ENCODE measurements at places on chromosomes 11 and 22.

GRCh38 chr11:86676533-86677154 is 4.2 kb upstream of the ME3 start:
- DNase-seq, result no peak

GRCh38 chr11:63916837-63917691 is at the start of gene RCOR2:
TSS of gene RCOR2 (minus strand) at chr11:63917164. CDS start at chr11:63916456, 708 bp downstream.
- peak; percentile 84 for DNase-seq

DNA sequence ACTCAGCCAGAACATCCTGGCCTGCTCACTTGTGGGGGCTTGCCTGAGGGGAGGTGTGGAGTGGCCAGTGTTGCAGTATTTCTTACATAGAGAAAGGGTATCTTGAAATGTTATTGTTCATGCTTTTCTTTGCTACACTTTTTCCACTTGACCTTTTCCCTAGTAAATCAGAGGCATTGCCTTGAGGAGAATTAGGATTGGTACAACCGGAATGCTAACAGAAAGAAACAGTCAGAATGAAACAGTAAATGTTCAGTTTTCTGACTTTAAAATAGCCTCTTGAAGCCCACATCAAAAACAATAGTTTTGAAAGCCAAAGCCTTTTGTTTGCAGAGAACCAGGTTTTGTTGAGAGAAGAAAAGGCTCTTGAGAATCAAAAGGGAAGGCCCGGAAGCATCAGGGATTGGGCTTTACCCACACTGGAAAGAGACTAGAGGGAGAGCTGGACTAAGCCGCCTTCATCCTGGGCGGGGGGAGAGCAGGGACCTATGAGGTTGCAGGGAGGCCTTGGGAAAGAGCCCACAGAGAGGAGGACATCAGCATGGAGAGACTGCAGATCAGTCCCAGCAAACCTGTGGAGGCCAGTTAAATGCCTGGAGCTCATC is 12.4 kb downstream of the ADM start:
- no peak for DNase-seq

GRCh38 chr22:46504584-46504983 is 32.8 kb downstream of the CELSR1 start:
- DNase-seq, result no peak

GRCh38 chr11:59261150-59261549 is 48.4 kb upstream of the MPEG1 start:
- no peak for DNase-seq

DNA sequence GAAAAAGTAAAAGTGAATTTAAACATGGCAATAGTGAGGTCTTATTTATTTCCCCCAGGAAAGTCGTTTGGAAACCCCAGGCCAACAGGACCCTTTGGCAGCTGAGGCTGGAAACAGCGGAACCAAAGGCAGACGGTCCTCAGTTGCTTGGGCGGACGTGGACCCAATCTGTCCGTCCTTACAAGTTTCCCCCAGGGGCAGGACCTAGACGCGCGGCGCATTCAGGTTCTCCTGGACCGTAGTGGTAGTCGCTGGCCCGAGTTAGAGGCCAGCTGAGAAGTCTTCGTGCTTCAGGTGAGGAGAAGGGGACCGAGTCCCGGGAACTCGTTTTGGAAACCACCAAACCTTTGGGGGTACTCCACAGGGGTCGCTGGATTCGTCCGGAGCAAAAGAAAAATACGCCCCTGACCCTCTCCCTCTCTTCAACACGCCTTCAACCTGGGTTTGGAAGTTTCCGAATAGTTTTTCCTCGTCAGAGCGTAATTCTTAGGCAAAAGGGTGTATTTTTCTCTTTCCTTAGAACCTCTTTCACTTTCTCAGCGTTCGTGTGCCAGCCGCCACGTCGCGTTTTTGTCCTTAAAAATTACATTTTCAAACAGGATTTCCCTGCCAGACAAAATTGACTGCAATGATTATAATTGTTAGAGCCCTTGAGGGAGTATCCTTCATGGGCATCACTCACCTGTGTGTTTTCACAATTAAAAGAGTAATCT is 2.1 kb downstream of the METTL15 start:
- peak; percentile 90 for DNase-seq

DNA sequence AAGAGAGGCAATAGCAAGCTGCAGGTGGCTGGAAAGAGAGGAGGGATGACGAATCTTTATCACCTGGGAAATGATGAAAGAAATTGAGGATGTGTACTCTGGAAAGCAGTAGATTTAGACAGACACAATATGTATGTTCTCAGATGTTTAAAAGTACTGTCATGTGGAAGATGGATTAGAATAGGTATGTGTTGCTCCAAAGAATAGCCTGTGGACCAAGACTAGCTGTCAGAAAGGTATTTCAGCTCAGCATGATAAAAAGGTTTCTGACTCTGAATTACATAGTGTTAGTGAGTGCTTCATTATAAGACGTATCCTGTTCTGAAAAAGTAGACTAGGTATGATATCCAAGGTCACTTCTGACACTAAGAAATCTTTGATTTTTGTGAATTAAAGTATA is 322.4 kb downstream of the CNTN5 start:
- DNase-seq, result no peak

GRCh38 chr11:75548595-75549272 is 13.3 kb upstream of the SERPINH1 start:
- no peak for DNase-seq

- no peak for DNase-seq
Measured at GRCh38 chr11:91686700-91687099, 537.9 kb upstream of the FAT3 start.

- DNase-seq, result no peak
Measured at GRCh38 chr11:68380786-68381622, 68.6 kb downstream of the LRP5 start.

- DNase-seq, result no peak
Measured at GRCh38 chr11:92264350-92264749, 39.7 kb downstream of the FAT3 start.

GRCh38 chr11:37907436-37908218 is 1309.6 kb upstream of the RAG2 start:
- DNase-seq, result no peak

GRCh38 chr11:76891285-76891684 is 30.6 kb downstream of the ACER3 start:
- DNase-seq, result no peak

DNA sequence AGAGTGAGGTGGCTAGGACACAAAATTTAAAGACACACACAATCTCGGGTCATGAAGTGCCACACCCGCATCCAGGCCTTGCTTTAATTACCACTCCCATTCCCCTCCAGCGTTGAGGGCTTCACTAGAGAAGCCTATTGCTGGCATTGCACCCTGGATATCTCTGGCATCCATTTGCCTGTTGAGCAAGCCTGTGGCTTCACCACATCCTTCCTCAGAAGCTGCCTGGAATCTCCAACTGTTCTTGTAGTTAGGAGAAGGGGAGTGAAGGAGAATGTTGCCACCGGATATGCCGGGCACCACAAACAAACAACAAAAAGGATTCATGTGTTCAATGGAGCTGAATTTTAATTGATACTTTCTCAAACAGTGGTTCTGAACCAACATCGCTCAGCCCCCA is 34.4 kb upstream of the RCN1 start:
- DNase-seq, result no peak

DNA sequence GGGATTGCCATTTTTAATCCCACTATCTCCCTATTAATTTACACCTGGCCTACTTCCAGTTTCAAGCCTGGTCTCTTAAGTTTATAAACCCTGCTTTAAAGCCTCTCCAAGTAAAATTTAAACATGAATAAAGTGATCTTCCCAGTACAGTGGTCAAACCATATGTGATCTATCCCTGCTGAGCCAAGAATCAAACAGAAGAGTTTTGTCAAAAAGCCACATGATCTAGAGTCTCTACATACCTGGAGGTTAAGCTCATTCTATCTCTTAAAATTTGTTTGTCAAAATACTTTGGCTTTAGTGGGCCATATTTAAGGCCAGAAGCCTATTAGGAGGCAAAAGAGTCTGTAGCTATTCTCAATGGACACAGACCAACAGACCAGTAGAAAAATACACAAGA is 42.9 kb upstream of the DDI1 start:
- DNase-seq, result no peak

- DNase-seq, result no peak
Measured at GRCh38 chr11:104645261-104646222, 252.7 kb downstream of the CASP12 start.

DNA sequence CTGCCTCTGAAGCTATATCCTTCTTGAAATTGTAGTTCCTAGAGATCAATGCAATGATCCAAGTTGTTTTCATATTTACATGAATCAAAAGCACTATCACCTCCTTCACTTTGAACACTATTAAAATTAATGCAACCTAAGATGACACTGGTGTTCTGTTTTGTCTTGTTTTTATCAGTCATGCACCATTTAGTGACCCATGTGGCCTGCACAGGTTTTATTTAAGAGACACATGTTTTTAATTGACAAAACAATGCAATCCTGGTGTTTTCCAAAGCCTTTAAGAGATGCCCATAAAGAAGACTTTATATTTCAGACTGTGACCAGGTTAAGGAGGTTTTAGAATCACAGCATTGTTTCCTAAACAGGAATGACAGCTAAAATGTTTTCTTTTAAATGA is 177.5 kb downstream of the FAM181B start:
- no peak for DNase-seq

GRCh38 chr22:30720263-30720837 is 25.7 kb downstream of the OSBP2 start:
- no peak for DNase-seq

DNA sequence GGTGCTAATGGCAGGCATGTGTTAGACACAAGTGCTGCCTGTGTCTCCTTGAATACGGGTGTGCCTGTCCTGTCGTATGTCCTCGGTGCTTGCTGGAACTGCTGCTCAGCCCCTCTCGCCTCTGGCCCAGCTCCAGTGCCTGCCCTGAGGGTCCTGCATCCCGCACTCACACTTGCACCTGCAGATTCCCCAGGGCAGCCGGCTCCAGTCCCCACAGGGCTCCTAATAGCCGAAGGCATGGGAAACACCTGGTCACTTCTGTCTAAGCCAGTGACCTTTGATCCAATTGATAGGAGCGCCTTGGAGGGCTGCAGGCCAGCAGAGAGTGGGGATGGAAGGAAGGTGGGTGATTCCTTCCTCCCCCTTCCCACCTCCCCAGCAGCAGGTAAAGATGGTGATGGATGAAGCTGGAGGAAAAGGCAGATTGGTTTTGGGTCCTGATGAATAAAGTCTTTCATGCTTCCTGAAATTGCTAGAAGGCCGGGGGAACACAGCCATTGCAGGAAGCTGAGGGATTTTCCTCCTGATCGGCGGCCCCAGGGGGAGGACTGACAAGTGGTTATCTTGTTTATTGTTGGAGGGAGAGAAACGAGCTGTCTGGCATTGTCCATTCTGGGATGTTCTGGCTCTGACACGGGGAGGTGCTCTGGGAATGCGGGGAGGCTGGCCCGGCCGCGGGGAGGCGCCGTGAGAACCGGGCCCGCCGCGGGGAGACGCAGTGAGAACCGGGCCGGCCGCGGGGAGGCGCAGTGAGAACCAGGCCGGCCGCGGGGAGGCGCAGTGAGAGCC is 110.9 kb upstream of the B3GAT1 start:
- peak; percentile 39 for DNase-seq

DNA sequence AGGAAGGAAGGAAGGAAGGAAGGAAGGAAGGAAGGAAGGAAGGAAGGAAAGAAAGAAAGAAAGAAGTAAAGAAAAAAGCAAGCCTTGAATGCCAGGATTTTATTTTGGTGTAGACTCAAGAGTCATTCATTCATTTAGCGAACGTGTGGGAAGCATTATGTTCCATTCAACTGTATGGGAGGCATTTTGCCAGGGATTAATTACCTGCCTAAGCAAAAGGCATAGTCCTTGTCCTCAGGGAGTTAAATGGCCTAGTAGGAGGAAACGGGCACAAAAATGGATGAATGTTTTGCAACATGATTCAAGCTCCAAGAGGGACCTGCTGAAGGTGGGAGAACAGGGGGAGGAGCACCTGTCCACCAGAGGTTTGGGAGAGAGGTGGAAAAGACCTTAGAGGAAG is 16.2 kb upstream of the ZNRF3 start:
- no peak for DNase-seq

DNA sequence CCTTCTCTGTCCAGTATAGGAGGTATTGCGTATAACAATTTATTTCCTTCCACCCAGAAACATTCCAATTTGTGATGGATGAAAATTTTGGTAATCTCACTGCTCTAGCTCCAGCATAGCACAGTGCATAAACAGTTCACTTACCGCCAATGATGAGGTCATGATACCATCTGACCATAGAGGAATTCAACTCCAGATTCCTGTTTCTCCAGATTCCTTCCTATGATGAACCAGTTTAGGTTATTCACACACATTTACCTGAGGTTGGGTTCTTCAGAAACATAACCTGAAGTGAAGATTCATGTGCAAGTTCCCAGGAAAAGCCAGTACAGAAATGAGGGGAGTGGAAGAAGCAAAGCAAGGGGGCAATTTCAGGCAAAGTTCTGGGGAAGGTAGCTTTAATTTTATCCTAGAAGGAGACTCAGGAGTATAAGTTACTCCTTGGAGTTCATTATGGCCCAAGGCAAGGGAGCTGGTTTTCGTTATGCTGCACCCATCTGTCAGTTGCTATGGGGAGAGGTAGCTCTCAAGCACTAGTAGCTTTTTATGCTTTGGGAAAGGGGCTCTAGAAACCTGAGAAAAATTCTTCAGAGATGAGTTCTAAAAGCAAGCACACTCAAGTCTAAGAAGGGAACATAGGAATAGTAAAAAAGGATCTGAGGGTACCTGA is 121.6 kb downstream of the CASP12 start:
- DNase-seq, result no peak

GRCh38 chr11:83259559-83259958 is 26.6 kb downstream of the CCDC90B start:
- no peak for DNase-seq

DNA sequence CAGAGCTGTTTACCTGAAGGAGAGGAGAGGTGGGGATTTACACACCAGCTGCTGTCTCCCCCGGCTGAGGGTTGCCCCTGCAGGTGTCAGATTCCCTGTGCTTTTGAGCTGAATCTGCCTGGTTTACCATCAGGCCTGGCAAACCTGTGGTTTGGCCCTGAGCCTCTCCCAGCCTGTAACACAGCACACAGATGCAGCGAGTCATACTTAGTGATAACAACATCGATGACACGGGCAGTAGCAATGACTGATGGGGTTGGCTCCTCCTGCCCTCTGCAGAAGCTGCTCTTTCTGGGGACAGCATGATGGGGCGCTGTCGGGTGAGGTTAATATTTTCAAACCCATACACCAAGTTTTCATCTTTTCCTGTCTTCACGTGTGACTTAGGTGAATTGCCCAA is 380.0 kb upstream of the B3GAT1 start:
- DNase-seq, result no peak

DNA sequence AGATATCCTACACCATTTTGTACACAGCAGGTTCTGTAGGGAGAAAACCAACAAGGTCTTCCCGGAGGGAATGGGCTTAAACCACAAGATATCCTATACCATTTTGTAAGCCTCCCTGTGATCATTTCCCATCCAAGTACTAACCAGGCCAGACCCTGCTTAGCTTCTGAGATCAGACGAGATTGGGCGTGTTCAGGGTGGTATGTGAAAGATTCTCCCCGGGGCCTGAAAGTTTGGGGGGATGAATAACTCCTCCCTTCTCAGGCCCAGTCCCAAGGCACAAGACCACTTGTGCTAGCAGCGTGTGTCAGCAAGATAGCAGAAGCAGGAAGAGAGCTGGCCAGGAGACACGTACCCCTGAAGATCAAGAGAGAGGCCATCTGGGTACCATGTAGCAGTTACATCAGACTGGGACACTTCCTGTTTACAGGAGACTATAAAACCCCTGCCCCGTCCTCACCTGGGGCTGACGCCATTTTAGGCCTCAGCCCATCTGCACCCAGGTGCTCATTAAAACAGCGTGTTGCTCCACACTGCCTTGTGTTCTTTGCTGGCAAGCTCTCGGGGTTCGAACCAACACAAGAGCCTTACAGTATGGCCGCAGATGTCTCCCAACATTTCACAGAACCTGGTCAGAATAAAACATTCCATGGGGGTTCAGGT is 17.3 kb downstream of the MIF start:
- no peak for DNase-seq
